ENCODE measurements at places on chromosomes 3 and 15.

DNA sequence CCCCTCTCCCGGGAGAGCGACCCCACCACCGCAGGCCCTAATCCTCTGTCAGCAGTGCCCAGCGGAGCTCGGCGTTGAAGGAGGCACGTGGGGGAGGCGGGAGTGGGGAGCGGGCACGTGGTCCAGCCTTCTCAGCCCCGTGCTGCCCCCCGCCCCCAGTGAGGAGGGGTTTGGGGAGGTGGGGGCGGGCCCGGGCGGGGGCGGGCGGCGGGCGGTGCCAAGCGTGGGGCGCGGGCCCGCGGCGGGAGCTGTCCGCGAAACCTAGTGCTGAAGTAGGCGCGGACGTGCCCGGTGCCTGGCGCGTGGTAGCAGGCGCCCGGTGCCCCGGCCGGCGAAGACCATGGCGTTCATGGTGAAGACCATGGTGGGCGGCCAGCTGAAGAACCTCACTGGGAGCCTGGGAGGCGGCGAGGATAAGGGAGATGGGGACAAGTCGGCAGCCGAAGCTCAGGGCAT, at the start of gene CPLX3:
TSS of gene CPLX3 (plus strand) at position 264 of the 456 bp plus-strand sequence. CDS start at position 341, 77 bp downstream.
- no peak for DNase-seq

DNA sequence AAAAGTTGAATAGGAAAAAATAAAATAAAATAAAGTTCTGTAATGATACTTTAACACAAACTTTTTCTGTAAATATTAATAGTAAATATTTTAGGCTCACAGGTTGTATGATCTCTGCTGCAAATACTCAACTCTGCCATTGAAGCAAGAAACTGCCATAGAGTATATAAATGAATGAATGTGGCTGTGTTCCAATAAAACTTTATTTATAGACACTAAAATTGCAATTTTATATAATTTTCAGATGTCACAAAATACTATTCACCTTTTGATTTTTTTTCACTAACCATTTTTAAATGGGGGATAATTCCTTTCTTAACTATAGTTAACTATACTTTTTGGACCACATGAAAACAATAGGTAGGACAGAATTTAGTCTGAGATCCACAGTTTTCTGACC, 16.0 kb downstream of the EIF1B start:
- no peak for DNase-seq

- DNase-seq: no peak
Observed at GRCh38 chr3:143884861-143885260, 36.6 kb upstream of the SLC9A9 start.

- no peak for DNase-seq
Observed at GRCh38 chr15:33282226-33283020, 28.3 kb upstream of the RYR3 start.

- no peak for DNase-seq
Observed at GRCh38 chr3:27561576-27561975, 77.4 kb upstream of the SLC4A7 start.

- DNase-seq: no peak
Observed at GRCh38 chr3:67000009-67000408, 1.9 kb downstream of the KBTBD8 start.

DNA sequence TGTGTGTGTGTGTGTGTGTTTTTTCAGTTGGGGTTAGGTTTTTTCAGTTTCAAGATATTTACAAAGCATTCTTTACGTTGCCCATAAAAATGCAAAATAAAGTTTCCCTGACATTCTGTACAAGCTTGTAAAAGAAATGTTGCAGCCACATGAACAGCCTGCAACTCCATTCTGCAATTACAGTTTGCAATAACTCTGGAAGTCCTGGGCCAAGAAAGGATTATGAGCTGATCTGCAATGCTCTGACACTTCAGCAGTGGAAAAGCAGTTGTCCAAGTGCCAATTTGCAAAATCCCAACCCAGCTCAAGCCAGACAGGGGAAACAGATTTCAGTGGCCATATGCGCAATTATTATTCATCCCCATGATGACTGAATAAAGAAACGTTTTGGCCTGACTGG, 322.1 kb downstream of the MEX3B start:
- DNase-seq: no peak

GRCh38 chr15:40991355-40991754, 38.1 kb downstream of the CHAC1 start:
- no peak for DNase-seq

- DNase-seq: no peak
Observed at GRCh38 chr15:59140422-59141226, 35.7 kb downstream of the CCNB2 start.
